ENCODE measurements at places on chromosomes 6 and 20.

GRCh38 chr6:136784271-136784664 is 8.0 kb downstream of the MAP3K5 start:
- DNase-seq, result no peak

- no peak for DNase-seq
These were observed 92.8 kb upstream of the MLN start for GRCh38 chr6:33896391-33897188.

- DNase-seq, result peak; percentile 10
These were observed 754.5 kb downstream of the PTPRT start for GRCh38 chr20:42435230-42435629.

- DNase-seq, result no peak
These were observed 17.3 kb downstream of the BMP2 start for GRCh38 chr20:6784767-6785166.

GRCh38 chr20:51046021-51046985 is 23.4 kb upstream of the KCNG1 start:
- no peak for DNase-seq

DNA sequence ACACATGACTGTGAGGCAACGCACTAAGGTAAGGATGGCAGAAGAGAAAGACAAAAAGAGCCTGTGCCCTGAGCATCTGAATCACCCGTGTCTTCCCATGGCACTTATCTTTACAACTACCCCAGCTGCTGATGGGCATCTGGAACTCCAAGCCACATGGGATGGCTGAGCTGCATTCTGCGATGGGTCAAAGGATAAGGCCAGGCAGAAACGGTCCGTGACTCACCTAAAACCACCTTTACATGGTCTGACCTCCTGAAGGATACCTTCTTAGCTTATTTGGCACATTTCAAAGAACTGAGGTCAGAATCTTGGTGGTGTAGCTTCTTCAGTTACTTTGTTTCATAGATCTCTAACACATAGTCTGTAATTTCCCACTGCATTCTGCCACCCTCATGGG is 99.7 kb downstream of the DNAH8 start:
- no peak for DNase-seq
